ENCODE measurements at places on chromosomes 3 and 15.

- no peak for DNase-seq
Observed at GRCh38 chr15:95263751-95264150, 1032.4 kb downstream of the MCTP2 start.

DNA sequence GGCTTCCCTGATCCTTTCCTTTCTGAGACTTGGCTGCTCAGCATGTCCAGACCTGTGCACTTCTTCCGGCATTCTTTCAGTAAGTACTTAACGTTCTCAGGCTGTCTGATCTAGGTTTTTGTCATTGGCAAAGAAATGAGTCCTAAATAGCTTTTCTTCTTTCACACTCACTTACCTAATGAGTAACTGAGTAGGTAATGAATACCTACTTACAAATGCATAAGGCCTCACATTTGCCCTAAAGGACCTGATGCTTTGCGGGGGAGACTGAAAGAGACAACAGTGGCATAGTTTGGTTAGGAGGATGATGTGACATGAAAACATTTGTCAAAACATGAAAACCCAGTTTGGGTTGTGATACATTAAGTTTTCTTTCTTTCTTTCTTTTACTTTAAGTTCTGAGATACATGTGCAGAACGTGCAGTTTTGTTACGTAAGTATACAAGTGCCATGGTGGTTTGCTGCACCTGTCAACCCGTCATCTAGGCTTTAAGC lies 516.7 kb upstream of the CFAP20DC start:
- no peak for DNase-seq

DNA sequence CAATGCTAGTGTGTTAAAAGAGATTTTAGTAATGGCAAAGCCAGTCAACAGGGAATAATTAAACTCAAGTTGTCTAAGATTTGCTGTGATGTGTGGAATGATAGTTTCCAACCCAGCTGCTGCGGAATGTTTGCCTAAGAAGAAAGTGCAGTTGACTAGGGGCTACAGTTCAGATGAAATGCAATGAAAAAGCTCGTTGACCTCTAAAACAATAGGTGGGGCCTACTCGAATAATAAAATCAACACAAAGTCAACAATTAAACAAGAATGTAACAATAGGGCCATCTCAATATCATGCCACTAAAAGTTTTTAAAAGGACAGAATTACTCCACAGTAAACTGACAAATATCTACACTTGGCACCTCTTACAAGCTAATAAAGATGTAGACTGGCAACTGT lies 484.2 kb downstream of the MECOM start:
- DNase-seq, result no peak

GRCh38 chr15:31606194-31606669 lies 279.6 kb downstream of the KLF13 start:
- no peak for DNase-seq

GRCh38 chr15:25770618-25771337 lies 92.3 kb downstream of the ATP10A start:
- DNase-seq, result no peak
